ENCODE measurements at places on chromosomes 2 and 18.

GRCh38 chr18:4078246-4078645 is 376.9 kb downstream of the DLGAP1 start:
- DNase-seq, result no peak

- DNase-seq, result no peak
Measured at GRCh38 chr18:26536664-26537063, 11.7 kb downstream of the KCTD1 start.

GRCh38 chr2:203873921-203874631 is 6.5 kb downstream of the CTLA4 start:
- no peak for DNase-seq

DNA sequence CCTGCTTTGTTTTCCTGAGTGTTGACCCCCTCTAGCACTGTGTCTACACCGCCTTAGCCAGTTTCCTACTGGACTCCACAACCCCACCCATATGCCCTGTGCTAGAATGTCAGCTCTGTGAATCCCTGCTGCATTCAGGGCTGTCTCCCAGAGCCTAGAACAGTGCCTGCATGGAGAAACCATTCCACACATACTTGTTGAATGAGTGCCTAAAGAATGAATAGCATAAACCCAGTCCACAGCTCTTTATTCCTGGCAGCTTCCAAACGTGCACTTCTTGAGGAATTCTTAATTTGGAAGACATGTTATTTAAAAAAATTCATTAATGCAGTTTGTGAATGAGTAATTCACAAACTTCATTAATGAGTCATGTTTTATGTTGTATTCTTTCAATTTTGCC is 6.5 kb upstream of the NAPG start:
- DNase-seq, result no peak

DNA sequence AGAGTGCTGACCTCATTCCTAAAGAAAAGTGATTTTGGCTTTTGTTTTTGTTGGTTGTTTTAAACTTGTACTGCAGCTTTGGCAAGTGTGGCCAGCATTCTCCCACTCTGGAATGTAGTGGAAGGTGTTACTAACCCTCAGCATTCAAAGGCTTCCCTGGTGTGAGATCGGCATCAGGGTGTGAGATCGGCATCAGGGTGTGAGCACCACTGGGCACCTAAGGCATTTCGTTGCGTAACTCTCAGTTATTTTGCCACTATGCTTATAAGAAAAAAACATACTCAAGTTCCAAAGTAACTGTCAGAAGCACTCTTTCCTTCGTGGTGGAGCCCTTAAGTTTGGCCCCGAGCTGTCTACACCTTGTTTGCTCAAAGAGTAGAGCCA is 1.7 kb downstream of the CYBRD1 start:
- DNase-seq, result peak; percentile 72

DNA sequence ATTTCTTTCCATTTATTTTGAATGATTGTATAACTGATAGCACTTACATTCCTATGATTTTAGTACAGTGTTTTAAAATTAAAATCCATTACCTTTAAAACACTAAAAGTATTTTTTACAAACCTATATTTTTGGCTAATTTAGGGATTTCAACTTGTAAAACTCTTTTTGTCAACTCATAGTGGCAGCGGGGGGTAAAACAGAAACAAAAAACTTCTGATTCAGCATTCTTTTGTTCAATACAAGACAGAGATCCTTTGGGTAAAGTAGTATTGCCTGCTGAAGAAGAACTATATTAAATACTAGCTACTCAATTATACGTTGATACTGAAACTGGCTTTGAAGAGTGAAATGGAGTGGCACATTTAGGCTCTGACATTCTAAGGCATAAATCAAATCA is 437.4 kb upstream of the CDH19 start:
- no peak for DNase-seq

- DNase-seq, result no peak
Measured at GRCh38 chr2:238046725-238047270, 14.0 kb upstream of the SCLY start.

DNA sequence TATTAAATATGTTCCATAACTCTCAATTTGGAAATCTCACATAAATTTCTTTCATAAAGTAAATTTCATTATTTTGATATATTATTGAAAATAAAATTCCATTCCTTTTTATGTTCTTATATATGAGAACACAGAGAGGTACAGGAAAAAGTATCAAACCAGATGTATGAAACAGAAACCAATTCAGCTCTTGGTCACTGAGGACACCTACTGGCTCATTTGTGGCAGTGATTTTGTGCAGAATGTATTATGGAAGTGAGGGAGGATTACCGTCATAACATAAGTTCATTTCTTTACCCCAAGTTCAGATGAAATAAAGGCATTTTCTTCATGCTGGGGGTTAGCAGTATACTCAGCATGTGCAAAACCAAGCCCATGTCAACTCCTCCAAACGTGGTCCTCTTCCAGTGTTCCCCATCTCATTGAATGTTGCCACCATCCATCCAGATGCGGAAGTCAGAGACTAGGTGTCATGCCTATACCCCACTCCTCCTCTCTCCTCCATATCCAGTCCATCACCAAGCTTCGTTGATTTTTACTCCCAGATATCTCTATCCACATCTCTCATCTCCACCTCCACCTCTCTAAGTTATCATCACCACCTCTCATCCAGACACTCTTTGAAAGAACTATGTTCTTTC is 41.7 kb upstream of the MALL start:
- peak; percentile 59 for DNase-seq

GRCh38 chr2:95728878-95729596 is 137.2 kb downstream of the TRIM43 start:
- peak; percentile 72 for DNase-seq

GRCh38 chr2:189673661-189674373 is 653 bp upstream of the ANKAR start:
- DNase-seq, result no peak

DNA sequence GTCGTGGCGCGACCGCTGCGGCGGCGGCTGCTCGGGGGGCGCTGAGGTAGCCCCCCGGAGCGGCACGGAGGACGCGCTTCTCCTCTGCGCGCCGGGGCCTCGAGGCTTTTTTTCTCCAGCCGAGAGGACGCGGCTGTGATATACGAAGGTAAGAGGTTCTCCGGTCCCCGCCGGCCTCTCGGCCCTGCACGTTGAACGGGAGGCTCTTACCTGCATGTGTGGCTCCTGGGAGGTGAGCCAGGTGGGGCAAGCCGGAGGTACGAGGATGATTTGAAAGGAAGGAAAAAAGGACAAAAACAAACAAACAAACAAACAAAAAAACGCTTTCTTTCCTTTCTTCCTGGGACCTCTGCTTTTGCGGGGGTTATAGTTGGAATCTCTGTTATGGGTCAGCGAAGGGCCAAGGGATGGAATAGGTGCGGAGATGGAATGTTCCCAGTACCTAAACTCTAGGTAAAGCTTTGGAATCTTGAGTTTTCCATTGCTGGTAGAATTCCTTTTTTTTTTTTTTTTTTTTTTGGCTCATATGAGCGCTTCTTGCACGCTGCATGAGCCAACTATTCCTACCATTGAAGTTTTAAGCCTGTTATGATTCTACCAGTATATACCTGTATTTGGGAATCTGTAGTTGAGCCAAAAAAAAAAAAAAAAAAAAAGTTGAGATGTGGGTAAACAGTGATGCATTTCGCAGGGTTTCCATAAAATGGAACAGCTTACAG is 674 bp downstream of the PTPN4 start:
- DNase-seq, result no peak

GRCh38 chr2:16625201-16625729 is 40.4 kb downstream of the CYRIA start:
- peak; percentile 97 for DNase-seq

DNA sequence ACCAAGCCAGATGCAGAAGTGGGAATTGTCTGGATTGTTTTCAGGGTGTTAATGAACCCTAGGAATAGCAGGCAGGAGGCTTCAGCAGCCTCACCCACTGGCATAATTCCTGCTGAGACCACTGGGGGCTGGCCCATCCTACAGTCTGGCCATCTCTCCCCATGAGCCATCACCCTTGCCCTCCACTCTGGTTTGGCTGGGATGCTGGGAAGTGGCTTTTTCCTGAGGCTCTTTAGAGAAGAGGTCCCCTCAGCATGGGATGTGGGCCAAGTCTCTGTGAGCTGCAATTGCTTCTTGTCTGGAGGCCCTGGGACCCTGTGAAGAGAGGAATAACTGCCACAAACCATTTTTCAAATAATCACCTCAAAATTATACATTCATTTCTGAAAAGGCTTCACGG is 4.0 kb downstream of the TCF7L1 start:
- DNase-seq, result no peak

DNA sequence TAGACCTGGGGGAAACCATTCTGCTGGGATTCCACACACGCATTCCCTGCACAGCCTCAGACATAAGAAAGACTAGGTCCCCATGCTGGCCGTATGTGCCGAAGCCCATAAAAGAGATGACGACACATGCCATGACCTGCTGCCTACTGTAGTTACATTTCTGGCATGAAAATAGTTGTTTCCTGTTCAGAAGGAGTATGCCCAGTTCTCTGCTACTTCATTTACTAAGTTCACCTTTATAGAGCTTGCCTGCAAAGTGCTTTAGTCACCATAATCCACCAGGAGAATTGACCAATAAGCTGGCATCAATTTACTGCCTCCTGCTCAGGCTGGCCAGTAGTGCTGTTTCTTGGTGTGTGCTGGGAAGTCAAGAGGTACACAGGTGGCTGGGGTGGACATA is 150.2 kb upstream of the ALPP start:
- no peak for DNase-seq

DNA sequence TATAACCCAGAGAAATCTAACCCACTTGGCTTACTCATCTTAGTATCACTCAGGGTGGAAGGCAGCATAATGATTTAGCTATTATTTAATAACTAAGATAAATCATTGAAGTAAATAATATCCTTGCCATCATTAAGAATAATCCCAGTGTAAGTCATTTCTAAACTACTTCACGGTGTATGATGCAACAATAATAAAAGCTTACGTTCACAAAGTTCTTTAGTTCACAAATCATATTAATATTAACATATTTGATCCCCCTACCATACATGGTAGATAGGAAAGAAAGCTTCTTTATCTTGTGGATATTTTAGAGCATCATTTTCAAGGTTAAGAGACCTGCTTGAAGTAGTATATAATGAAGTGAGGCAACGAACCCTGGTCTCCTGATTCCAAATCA is 401.0 kb downstream of the NCKAP5 start:
- no peak for DNase-seq

DNA sequence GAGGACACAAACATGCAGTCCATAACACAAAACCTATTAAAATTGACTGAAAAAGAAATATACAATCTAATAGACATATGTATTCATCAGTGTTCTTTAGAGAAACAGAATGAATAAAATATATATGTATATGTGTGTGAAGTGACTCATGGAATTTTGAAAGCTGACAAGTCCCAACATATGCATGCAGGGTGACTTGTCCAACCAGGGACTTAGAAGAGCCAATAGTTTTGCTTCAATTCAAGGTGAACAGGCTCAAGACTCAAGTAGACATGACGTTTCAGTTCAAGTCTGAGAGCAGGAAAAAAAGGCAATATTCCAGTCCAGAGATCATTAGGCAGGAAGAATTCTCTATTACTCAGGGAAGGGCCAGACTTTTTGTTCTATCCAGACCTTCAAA is 271.2 kb upstream of the SETBP1 start:
- no peak for DNase-seq

DNA sequence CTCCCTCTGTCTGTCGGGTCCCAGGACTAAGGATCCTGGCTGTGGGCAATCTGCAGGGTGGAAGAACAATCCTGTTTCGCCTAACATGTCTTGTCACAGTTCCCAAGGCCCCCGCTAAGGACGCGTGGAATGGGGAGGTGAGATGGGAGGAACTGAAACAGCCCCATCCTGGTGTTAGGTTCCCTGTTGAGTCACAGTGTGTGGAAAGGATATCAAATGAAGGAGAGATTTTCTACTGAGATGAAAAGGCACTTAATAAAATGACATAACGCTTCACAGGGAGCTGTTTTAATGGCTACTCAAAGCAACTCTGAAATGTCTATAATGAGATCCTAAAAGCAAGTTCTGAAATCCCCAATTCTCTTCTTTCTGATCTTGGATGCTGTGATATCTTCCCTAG is 52.5 kb downstream of the RAB31 start:
- DNase-seq, result no peak

GRCh38 chr2:30768708-30769480 is 38.4 kb downstream of the CAPN13 start:
- DNase-seq, result no peak

DNA sequence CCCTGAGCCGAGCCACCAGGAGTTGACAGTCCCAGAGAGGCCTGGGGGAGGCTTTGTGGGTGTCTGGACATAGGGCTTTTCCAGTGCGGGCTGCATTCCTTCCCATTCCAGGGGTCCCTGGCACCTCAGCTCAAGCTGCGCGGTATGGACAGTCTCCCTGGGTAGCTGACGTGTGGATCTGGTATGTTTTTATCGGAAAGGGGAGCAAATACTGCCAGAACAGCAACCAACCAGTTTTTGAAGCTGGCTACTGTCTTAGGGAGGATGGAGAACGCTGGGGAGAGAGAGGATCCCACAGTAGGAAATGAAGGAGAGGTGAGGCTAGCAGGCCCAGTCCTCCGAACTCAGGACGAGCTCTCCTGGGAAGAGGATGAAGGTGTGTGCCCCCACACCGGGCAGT is 103.8 kb upstream of the APCDD1 start:
- DNase-seq, result no peak

DNA sequence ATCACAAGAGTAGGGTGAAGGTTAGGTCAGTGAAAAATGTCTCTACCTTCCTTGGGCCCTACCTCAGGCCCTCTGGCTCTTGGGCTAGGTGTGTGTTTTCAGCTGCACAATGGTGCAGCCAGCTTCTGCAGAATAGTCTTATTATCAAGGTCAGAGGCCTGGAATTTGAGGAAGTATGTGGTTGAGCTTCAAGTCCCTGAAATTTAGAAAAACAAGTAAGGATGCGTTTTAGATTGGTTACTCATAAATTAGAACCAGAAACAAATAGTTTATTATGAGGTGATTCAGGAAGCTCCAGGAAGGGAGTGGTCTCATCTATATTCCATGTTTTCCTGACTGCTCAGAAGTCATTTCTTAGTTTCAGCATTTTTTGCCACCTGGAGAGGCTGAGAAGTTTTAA is 204.2 kb upstream of the CELF4 start:
- no peak for DNase-seq

- DNase-seq, result no peak
Measured at GRCh38 chr2:27689424-27689823, 25.7 kb downstream of the SLC4A1AP start.

DNA sequence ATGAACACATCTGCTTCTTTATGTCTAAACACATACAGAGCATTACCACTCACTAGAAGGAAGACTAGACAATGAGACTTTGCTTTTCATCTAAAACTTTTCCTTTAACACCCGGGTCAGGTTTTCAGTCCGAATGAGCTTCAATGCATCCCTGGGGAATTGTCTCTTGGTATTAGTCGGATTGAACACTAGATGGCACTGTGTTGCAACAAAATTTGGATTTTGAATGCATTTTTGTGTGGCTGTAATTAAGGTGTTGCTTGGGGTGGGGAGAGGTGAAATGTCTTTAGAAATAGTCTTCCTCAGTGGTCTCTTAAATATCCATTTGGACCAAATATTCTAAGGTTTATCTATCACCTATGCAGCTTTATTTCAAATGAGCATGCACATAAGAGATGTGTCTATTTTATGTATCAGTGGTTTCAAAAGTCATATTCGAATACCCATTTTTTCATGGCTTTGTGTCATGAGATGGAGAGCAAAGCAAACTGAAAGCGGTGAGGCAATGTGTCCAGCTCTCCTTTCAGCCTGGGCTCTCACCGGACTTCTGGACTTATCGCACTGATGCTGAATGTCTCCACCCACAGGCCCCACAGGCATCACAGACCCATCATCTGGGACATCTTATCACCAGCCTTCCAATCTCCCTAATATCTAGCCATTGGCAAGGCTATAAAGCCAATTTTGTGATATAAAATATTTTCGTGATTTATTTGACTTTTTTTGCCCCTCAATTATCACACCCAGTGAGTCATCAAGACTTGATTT is 510.3 kb downstream of the RNF144A start:
- DNase-seq, result peak; percentile 78
